Stimulated activated CD4-positive, alpha-beta T cell treated with anti-CD3 and anti-CD28 coated beads, Interleukin-15, amount 100 ng/mL, for 1 hour (primary cell): ENCODE measurements at places on chromosomes 7 and 10.

DNA sequence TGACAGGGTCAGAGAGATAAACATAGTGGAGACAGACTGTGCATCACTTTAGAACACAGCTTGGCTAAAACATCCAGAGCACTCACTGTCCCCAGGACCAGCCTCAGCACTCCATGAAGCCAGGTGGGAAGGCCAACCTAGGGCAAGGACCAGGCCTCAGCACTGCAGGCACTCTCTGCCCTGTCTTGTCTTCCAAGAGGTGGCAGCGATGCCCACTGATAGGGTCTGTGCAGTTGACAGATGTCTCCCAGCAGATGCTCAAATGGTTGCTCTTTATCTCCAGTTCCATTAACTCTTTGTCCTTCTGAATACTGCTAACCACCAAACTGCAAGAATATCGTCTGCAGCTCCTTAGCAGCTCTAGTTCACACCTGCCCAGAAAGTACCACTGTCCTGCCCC is 9.1 kb downstream of the DDX56 start:
- DNase-seq: no peak

DNA sequence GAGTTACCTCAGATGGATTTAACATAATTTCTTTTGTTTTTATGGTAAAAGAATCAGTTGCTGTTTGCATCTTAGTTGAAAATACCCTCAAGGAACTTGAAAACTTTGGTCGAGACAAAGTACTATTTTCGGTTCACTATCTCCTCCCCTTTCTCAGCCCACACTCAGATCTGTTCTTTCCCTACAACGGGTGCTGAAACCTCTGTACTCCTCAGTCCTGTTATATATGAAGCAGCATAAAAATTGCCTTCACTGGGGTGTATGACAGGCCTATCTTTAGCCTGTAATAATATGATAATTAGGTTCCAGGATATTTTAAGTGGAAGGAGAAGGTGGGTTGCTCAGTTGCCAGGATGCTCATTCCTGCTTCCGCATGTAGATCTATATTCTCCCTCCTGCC is 105.2 kb upstream of the NOBOX start:
- no peak for DNase-seq

DNA sequence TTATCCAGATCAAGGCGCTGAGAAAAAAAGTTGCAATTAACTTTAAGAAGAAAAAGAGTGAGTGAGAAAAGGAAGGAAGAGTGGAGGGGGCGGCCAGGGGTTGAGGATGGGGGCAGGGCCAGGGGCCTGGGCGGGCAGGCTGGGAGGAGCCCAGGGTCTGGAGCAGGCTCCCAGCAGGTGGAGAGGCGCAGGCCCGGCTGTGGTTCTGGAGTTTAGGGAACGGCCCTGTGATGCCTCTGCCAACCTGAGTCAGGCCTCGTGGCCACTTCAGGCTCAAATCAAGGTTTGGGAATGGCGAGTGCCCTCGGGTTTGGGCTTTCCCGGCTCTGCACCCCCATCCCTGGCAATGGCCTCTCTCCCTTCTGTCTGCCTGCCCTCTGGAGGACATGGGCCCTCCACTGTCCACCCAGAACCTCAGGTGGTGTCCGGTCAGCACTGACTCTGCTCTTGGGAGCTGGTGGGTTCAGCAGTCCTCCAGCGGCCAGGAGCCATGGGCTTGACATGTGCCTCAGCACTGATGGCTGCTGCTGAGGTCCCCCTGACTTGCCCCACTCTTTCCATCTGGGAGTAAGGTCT is 41.0 kb upstream of the EMX2 start:
- no peak for DNase-seq

DNA sequence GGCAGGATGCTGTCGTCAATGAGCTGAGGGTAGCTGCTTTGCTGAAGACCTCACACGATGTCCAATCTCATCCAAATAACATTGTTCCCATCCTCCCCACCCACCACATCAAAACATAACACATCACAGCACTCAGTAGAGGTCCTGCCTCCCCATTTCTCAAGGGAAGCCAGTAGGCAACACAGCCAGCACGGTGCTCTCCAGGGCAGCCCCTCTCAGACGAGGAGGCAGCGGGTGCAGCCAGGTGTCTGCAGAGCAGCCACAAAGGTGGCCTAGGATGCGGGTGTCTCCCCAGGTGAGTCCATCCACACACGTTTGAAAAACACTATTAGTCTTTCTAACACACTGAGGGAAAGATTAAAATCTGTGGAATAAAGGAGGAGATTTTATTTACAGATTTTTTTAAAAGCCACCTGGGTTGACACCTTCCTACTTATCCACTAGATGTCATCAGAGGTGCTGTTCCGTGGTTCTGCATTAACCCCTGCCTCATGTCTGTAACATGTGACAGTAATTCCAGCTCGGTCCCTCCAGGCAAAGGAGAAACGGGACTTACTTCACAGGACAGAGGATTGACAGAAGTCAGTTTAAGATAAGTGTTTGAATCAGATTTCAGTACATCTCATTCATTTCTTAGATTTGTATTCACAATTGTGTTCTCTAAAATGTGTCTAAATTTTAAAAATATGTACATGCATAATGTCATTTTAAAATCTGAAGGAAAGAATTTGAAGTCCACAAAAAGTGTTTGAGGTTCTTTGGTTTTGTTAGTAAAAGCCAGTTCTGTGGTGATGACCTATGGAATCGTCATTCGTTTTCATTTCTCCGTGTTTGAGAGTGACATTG is 68.0 kb downstream of the LANCL2 start:
- DNase-seq: no peak
